ENCODE measurements at places on chromosomes 16 and 17.

DNA sequence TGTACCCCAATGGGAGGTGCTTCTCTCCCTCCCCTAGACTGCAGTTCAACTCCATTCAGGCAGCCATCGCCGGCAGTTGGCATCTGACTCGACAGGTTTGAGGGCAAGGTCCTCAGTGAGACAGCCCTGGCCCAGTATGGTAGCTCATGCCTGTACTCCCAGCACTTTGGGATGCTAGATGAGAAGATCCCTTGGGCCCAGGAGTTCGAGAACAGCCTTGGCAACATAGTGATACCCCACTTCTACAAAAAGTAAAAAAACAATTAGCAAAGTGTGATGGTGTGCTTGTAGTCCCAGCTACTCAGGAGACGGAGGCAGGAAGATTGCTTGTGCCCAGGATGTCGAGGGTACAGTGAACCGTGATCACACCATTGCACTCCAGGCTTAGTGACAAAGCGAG lies 12.1 kb downstream of the VPS35L start:
- DNase-seq = no peak

DNA sequence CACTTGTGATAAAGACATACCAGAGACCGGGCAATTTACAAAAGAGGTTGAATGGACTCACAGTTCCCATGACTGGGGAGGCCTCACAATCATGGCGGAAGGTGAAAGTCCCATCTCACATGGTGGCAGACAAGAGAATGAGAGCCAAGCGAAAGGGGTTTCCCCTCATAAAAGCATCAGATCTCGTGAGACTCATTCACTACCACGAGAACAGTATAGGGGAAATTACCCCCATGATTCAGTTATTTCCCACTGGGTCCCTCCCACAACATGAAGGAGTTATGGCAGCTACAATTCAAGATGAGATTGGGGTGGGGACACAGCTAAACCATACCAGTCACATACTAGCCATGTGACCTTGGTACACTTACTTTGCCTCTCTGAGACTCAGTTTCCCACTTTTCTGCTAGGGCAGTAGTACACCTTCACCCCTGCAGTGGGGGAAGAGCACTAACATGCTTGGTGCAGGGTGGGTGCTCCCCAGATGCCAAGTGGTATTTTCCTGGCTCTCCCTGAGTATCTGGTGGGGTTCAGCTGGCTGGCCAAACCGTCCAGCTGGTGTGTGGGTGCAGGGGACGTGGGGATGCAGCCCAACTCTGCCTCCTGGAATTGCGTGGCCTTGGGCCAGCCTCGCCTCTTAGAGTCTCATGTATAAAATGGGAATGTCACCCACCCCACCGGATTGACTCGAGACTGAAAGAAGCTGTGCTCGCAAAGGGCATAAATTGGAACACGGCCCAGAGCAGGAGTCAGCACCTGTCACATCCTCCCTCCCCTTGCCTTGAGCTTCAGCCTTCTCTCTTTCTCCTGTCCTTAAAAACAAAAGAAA lies 364.1 kb downstream of the CPPED1 start:
- no peak for DNase-seq

- no peak for DNase-seq
Measured at GRCh38 chr16:70440009-70440692, 1.3 kb upstream of the ST3GAL2 start.

DNA sequence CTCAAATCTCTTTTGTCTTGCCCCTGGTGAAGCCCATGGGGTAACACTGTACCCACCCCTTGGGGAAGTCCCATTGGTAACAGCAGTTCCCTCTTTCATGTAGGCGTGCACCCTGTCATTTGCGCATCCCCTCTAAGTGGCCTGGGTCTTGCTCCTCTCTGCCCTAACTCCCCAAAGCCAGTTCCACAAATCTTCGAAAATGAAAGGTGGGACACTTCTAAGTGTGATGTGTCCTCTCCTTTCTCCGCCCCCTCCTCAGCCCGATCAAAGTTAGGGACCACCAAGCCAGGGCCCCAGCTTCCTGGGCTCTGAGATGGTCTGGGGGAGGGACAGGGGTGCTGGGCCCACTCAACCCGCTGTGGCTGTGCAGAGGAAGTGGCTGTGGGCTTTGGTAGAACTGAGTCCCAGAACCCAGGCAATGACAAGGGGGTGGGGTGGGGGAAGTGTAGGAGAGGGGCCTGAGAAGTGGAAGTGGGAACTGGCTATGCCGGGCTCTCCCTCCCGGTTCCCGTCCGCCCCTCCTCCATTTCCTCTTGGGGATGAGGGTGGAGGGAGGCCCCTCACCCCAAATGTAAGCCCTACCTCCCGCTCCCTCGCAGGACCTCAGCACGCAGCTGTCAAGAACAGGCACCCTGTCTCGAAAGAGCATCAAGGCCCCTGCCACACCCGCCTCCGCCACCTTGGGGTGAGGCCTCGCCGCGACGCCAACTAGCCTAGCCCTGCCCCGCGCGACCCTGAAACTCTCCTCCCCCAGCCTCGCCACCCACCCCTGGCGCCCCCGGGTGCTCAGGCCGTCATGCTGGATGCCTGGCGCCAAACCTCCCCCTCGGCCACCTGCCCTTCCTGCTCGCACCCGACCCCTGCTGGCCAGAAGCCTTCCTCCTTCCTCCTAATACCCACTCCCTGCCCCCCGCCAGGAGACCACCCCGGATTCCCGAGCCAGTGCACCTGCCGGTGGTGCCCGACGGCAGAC lies 8.7 kb downstream of the ABI3 start:
- no peak for DNase-seq

GRCh38 chr16:5446623-5447240 lies 349.1 kb upstream of the EEF2KMT start:
- no peak for DNase-seq

GRCh38 chr17:33977729-33978514 lies 277.2 kb upstream of the CCL2 start:
- DNase-seq = no peak

GRCh38 chr16:3063625-3064386 lies 1.6 kb upstream of the IL32 start:
- DNase-seq = no peak

DNA sequence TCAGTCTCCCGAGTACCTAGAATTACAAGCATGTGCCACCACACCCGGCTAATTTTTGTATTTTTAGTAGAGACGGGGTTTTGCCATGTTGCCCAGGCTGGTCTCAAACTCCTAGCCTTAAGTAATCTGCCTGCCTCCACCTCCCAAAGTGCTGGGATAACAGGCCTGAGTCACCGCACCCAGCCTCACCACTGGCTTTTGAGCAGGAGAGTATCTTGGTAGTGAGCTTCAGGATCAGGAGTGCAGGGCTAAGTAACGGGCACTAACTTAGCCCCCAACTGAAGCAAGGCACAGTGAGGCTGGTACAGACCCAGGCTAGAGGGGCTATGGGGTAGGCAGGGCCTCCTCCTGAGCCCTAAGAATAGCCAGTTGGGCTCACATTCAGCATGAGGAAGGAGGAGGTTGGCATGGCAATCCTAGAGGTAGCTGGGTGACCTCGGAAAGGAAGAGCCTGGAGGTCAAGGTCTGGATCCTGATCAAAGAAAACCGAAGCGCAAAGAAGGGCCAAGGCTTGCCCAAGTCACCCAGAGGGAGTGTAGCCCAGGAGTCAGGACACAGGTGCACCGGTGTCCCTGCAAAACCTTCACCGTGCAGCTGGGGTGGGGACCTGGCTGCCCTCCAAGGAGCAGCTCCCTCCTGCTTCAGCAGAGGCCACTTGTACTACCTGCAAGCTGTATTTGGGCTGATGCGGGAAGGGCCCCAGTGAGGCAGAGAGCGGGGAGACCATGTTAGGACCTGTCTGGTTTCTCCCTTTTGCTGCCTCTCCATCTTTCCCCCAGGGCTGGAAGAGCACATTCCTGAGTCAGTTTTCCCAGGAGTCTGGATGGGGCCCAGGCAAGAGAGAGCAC lies 1.3 kb upstream of the ADGRG5 start:
- no peak for DNase-seq

DNA sequence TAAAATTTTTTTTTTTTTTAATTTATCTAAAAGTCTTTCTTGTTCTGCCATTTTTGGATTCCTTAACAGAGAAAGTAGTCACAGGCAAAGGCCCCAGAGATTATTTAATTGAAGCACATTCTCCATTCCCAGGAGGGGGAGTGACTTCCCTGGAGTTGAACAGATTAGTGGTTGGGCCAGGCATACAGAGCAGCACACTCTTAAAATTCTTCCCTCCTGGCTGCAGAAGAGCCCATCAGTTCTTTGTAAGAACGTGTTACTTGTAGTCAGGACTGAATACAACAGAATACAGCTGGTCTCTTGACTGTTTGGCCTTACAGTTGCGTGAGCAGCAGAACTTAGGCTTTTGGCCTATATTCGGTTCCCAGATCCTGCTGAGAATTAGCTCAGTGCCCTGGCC lies 1.8 kb downstream of the ALKBH5 start:
- no peak for DNase-seq

GRCh38 chr17:65407017-65407416 lies 154.4 kb downstream of the AXIN2 start:
- DNase-seq = no peak

DNA sequence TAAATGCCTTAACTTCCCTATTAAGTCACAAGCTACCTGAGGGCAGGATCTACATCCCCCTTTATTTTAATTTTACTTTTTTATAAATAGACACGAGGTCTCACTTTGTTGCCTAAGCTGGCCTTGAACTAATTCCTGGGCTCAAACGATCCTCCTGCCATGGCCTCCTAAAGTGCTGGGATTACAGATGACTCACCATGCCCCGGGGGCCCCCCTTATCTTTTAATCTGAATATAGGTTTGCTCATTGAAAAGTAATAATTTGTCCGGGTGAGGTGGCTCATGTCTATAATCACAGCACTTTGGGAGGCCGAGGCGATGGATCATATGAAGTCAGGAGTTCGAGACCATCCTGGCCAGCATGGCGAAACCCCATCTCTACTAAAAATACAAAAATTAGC lies 14.2 kb downstream of the ETV4 start:
- no peak for DNase-seq

DNA sequence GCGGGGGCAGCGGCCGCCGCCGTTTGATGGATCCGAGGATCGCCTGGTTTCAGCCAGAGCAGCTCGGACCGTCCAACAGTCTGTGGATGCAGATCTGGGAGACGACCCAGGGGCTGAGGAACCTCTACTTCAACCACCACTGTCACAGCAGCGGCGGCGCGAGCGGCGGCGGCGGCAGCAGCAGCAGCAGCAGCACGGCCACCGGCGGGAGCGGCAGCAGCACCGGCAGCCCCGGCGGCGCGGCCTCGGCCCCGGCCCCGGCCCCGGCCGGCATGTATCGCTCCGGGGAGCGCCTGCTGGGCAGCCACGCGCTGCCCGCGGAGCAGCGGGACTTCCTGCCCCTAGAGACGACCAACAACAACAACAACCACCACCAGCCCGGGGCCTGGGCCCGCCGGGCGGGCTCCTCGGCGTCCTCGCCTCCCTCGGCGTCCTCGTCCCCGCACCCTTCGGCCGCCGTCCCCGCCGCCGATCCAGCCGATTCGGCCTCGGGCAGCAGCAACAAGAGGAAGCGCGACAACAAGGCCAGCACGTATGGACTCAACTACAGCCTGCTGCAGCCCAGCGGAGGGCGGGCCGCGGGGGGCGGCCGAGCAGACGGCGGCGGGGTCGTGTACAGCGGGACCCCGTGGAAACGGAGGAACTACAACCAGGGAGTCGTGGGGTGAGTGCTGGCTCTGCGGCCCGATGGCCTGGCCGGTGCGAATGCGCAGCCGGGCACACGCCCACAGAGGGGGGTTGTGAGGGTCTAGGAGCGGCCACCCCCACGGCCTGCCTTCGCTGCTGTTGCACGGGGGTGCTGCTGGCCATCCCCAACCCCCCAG lies 702 bp downstream of the TENT4B start:
- DNase-seq = peak; percentile 15

GRCh38 chr16:56632156-56632847 lies at the start of gene MT1M:
Gene MT1M (plus strand): TSS chr16:56632659. CDS start chr16:56632732, 73 bp downstream.
- no peak for DNase-seq

DNA sequence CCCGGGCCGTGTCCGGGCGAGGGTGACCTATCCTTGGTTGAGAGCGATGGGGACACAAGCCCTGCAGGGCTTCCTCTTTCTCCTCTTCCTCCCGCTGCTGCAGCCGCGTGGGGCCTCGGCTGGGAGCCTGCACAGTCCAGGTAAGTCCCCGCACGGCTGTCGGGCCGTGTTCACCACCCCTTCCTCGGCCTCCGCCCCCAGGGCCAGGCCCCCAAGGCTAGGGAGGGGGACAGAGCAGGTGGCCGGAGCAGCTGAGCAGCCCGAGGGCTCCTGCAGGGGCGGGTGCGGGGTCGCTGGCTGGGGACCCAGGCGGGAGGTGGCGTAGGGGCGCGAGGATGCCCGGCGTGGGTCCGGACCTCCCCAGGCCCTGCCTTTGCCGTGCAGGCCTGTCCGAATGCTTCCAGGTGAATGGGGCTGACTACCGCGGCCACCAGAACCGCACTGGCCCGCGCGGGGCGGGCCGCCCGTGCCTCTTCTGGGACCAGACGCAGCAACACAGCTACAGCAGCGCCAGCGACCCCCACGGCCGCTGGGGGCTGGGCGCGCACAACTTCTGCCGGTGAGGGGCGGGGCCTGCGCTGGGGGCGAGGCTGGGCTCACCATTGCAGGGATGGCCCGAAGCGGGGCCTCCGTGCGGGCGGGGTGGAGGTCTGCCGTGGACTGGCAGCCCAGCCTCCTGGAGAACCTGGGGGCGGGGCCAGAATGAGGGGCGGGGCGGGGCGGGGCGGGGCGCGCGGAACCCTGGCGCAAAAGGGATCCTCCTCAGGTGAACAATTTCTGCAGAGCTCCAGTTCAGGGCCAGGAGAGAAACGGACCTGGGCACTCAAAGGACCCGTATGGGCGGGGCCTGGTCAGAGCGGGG lies 631 bp downstream of the KREMEN2 start:
- peak; percentile 94 for DNase-seq

DNA sequence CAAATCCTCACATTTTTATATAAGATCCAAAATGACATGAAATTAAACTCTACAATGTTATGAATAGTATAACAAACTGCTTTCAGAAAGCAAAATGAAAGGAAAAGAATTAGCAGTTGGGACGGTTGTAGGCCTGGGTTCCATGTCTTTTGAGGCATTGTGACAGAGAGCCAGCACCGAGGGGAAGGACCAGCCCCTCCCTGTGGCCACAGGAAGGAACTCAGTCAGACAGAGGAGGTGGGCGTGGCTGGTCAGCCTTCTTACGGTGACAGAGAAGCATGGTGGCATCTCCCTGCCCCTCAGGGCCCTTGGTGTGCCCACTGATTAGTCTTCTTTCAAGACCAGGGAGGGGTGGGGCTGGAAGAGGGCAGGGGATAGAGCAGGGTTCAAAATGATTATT lies 5.7 kb downstream of the ZNF319 start:
- peak; percentile 55 for DNase-seq

DNA sequence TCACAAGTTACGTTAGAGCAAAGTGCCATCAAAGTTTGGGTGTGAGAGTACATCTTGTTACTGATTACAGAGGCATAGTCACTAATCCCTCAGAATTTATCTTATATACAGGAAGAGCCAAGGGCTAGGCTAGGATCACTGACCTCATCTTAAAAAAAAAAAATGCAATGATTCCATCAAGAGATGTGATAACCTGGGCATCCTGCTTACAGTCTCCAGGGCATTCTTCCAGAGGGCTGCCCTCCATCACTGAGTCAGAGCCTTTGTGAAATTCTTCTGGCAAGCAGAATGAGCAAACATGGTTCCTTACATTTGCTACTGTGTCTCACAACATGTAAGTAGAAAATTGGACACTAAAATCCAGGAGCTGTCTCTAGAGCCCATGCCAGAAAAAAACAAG lies 410.6 kb downstream of the ZFHX3 start:
- DNase-seq = no peak

- no peak for DNase-seq
Measured at GRCh38 chr17:61338000-61338798, 61.4 kb upstream of the TBX2 start.

Data from HuH-7 (cell line).